ENCODE measurements at places on chromosomes 2 and 18.

DNA sequence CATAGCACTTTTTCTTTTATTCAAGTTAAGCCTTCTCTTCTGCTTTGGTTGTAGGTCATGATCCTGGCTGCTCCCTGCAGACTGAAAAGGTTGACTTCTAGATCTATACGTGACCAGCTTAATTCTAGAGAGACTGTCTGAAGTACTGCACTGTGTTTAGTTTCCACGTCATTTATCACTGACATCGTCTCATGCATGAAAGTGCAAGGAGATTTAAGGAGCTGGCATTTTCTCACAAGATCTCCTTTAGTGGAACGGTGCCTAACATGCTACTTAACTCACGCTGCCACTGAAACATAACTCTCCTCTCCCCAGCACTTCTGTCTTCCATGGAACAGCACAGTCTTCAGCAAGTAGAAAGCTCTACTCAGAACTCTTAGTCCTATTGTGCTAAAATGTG is 583.0 kb upstream of the KLHL29 start:
- DNase-seq: no peak

DNA sequence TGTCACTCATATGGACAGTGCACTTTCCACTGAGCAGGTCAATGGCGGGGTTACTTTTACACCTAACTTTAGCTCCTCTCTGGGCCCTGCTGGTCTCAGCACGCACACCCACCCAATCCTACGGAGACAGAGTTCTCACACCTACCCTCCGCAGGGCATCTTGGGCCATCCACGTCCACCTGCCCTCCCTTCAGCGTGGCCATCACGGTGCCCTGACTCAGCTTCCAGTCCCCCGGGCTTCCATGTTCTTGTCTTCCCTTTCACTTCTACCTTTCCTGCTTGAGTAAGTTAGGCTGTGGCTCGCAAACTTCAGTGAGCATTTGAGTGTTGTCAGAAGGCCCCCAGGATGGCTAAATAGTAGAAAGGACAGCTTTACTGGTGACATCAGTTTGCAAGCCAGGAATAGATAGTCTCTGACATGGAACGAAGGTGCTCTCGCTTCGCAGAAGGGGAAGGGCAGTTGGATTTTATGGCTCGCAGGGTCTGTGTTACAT is 232.4 kb downstream of the SEPTIN10 start:
- no peak for DNase-seq

DNA sequence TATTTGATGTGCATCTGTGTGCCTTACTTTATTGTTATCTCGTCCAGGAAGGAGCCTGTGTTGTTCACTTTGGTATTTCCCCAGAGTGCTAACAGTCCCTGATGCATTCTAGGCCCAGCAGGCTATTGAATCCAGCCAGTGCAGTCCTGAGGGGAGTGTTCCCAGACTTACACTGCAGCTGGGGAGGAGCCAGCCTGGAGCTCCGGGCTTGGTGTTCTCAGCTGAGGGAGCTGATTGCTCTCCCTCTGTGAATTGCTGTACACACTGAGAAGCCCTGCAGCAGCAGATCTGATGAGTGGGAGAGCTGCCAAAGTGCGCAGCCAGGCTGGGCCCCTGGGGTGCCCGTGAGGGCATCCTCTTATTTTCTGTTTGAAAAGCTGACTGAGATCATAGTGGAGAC is 159.2 kb downstream of the GALNT3 start:
- DNase-seq: peak; percentile 25

GRCh38 chr2:20334605-20335203 is 15.9 kb downstream of the PUM2 start:
- DNase-seq: no peak

GRCh38 chr2:207796585-207797350 is 27.1 kb upstream of the FZD5 start:
- no peak for DNase-seq

DNA sequence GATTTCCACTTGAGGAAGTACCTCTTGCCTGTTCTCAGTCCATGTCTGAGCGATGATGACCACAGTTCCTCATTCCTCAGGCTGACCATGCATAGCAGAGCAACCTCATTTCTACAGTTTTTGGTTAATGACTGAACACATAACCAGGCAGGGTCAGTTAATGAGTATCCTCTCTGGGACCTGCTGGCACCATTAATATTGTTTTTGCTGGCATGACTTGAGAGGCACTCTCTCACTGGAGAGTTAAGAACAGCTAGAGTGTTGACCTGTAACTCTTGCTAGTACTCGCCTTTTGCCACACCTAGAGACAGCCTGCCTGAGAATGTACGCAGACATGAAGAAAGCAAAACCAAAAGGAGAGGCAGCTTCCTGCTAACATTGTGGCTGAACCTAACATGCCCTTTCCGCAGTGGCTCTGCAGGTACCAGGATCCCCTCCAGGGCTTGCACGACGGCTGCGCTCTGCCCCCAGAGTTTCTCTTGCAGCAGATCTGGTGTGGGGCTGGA is 23.9 kb downstream of the PECR start:
- peak; percentile 48 for DNase-seq

- DNase-seq: no peak
These were observed 10.6 kb upstream of the BIN1 start for GRCh38 chr2:127117603-127118002.

GRCh38 chr2:189088591-189089205 is 90.9 kb downstream of the COL5A2 start:
- DNase-seq: no peak

- peak; percentile 72 for DNase-seq
These were observed 20.3 kb downstream of the RMC1 start for GRCh38 chr18:23523429-23524212.

DNA sequence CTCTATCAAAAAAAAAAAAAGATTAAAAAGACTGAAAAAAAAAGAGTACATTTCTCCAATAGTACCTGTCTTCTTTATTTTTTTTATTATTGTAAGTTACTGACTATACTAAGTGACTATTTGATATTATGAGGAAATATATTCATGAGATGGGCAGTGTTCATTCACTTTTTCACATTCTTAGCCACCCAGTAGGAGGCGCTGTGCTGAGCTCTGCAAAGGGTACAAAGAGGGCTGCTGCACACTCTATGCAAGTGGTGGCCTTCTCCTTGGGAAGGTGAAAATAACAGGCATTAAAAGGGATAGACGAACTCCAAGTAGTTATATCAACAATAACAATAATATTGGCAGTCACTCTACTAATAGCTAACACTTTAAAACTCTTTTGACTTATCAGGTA is 1034.9 kb upstream of the FANCL start:
- no peak for DNase-seq

DNA sequence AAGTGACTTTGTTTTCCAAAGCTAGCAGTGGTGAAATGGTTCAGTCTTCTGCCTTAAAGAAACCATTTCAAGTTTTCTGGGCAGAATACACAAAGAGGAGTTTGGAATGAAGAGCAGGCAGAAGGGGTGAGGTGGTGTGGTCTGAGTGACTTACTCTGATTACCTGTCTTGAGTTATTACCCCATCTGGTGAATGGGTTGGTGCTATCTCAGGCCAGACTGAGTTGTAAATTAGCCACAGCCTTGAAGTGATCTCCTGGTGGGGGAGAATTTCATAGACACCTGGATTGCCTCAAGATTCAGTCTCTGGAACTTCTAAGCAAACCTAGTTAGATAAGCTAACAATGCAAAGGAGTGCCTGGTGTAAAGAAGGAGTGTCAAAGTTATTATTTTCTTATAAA is 983.5 kb upstream of the NXPH2 start:
- no peak for DNase-seq
